ENCODE measurements at places on chromosomes 1 and 21.

DNA sequence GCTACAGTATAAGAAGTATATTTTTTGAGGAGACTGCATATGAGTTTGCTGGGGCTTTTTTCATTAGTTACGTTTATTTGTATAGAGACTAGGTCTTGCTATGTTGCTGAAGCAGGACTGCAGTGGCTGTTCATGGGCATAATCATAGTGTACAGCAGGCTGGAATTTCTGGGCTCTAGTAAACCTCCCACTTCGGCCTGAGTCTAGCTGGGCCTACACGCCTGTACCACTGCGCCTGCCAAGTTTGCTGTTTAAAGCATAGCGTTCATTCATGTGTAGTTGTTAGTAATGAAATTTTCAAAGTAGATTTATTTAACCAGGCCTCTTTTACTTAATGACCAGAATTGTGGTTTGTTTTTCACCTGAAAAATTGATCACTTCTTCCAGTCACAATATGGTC, 33.8 kb downstream of the HS2ST1 start:
- no peak for DNase-seq

DNA sequence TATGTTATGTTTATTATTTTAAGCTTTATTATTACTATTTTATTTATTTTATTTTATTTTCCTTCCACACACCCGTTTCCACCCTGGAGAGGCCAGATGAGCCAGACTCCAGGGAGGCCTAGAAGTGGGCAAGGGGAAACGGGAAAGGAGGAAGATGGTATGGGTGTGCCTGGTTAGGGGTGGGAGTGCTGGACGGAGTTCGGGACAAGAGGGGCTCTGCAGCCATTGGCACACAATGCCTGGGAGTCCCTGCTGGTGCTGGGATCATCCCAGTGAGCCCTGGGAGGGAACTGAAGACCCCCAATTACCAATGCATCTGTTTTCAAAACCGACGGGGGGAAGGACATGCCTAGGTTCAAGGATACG, 468 bp upstream of the MX1 start:
- DNase-seq: no peak

- no peak for DNase-seq
These were observed 82.8 kb upstream of the IPO9 start for GRCh38 chr1:201746156-201746555.

DNA sequence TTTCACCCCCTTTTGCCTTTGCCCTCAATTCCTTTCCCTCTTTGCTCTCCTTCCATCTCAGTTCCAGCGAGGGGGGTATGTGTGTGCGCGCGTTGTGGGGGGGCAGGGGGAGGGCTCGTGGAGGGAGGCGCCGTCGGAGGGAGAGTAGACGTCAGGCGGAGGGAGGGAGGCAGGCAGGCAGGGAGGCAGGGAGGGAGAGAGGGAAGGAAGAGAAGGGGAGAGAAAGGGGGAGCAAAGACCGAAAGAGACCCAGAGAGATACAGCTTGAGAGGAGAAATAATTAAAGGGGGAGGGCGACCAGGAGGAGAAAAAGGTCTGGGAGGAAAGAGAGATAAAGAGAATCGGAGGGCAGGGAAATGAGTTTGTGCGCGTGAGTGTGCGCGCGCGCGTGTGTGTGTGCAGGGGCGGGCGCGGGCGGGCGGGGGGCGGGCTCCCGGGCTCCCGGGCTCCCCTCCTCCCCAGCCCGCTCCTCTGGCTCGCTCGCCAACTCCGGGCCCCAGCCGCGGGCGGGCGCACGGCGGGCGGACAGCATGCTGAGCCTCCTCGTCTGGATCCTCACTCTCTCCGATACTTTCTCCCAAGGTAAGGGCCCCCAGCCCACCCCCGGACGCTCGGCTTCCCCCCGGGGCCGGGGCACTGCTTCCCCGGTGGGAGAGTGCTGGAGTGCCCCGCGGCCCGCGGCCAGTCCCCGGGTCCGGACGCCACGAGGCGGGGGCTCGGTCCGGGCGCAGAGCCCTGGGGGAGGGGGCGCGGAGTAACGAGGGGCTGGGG, at the start of gene KIRREL1:
KIRREL1 (plus strand) TSS at position 499 of the 771 bp plus-strand sequence; CDS start at position 531, 32 bp downstream.
- DNase-seq: no peak

- DNase-seq: no peak
These were observed 32.0 kb downstream of the SLAMF6 start for GRCh38 chr1:160491017-160491416.

All from stimulated activated CD8-positive, alpha-beta memory T cell treated with anti-CD3 and anti-CD28 coated beads, Interleukin-15, amount 100 ng/mL, for 4 hours (primary cell).